Stimulated activated CD4-positive, alpha-beta T cell treated with anti-CD3 and anti-CD28 coated beads, Interleukin-12 subunit alpha, Interleukin-12 subunit beta, amount 100 ng/mL, for 24 hours (primary cell): ENCODE measurements at places on chromosomes 5 and 9.

GRCh38 chr9:127447416-127448111, 3.6 kb downstream of the RPL12 start:
- DNase-seq = no peak

DNA sequence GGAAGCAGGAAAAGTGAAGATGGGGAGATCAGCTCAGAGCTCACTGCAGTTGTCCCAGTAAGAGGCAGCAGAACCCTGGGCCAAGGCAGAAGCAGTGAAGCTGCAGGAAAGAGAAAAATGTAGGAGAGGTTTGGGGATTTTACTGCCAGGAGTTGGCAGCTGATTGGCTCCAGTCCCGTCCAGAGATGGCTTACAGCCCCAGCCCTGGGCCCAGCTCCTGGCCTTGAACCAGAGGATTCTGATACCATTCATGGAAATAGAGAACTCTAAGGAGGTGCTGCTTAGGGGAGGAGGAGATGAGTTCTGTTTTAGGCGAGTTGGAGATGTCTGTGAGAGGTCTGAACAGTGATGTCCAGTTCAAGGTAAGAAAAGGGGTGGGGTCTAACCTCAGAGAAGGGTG, 4.6 kb downstream of the MORN5 start:
- DNase-seq = no peak

DNA sequence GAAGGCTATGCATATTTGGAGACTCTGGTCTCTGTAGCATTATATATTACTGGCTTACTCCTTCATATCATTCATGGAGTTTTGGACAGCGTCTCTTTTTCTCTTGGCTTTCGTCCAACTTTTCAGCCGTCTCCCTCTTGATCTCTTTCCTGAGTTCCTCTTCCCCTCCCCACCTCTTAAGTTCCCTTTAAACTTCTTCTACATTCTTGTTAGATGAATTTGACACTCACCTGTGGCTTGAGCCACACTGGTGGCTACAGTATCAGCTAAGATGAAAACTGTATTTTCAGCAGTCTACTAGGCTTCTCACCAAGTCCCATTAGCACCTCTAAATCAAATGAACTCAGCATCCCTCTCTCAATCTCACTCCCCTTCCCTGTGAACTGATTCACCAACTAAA, 128.1 kb downstream of the STARD4 start:
- no peak for DNase-seq

DNA sequence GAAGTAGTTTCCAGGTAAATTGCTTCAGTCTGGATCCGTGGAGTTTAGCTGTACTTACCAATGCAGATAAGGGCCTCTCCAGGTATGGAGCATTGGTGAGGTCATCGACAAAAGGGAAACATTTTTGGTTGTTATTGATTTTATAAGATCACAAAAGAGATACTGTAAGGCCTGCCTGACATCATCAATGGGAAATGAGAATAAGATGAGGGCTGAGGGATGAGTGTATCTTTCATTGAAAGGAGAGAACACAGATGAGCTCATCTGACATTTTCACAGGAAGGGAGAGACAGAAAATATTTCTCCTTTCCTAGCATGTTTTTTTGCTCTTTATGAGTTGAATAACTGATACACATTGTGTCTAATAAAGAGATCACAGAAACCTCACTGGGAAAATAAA, 233.6 kb downstream of the SAXO1 start:
- DNase-seq = no peak

GRCh38 chr9:34809504-34810186, 99.7 kb upstream of the CCL21 start:
- DNase-seq = no peak

- no peak for DNase-seq
Observed at GRCh38 chr9:6909181-6909580, 151.4 kb downstream of the KDM4C start.

DNA sequence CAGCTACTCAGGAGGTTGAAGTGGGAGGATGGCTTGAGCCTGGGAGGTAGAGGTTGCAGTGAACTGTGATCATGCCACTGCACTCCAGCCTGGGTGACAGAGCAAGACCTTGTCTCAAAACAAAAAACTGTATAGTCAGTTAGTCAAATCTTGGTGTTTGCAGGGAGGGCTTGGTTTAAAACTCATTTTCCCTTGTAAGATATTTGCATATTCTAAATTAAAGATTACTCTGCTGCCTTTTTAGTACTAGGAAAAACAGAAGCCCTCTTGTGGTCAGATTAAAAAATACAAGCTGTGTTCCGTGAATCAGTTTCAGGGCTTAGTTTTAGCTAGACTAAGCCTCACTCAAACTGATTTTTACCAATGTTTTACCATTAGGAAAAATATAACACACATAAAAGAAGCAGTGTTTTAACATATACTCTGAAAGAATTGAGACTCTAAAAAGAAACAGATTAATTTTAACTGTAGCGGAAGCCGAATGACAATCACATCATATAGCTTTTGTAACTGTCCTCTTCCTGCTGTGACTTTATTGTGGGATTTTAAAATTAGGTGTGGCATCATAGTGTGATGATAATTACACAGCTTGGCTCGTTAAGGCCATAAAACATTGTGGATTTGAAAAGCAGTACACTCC, 84.9 kb upstream of the BASP1 start:
- DNase-seq = no peak

DNA sequence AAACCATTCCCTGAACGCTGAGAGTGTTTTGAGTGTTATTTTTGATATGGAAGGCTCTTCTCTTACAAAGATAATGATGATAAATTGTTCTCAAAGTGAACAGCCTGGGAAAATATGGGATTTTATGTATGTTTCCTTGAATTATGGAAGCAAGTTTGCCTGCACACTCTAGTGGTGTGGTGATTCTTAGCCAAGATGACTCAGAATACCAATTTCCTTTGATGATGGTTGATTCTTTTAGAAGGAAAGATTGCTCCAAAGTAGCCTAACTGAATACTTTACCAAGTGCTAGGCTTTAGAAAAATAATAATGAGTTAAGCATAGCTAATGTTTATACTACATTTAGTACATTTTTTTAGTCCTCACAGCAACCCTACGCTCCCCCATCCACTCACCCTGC, 243.4 kb downstream of the EBF1 start:
- DNase-seq = no peak

- DNase-seq = no peak
Observed at GRCh38 chr5:176550275-176550831, 1.2 kb downstream of the CDHR2 start.

- DNase-seq = no peak
Observed at GRCh38 chr9:33903157-33903780, 86.3 kb downstream of the UBE2R2 start.

DNA sequence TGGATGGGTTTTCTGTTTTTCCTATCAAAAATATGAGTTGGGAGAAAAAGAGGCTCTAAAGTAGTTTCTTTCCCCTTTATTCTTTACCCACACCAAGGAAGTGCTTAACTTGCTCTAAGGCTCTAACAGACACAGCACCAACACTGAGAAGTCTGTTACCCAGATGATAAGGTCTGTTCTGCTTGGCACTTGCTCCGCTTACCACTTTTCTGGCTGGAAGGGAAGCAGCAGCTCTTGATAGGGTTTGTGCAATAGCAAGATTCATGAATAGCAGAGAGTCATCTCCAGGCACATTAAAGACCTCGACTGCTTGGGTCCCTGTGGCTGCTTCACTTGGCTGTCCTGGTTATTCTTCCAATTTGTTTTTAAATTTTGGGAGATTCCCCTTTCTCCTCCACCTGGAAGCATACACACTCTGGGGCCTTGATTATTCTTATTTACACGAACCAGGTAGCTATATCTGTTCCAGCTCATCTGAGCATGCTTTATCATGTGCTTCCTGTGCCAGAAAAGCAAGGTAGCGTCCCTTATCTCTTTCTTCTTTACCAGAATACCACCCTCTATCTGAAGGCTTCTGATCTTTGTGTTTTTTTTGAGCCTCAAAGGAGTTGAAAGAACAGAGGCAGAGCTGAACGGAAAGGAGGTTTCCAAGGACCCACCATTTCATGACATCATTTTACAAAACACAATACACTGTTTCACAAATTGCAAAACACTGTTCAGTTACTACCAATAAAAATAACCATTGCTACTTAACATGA, 24.8 kb downstream of the PPP3R2 start:
- no peak for DNase-seq

- DNase-seq = no peak
Observed at GRCh38 chr9:29212397-29213387, 1639.4 kb upstream of the C9orf72 start.

DNA sequence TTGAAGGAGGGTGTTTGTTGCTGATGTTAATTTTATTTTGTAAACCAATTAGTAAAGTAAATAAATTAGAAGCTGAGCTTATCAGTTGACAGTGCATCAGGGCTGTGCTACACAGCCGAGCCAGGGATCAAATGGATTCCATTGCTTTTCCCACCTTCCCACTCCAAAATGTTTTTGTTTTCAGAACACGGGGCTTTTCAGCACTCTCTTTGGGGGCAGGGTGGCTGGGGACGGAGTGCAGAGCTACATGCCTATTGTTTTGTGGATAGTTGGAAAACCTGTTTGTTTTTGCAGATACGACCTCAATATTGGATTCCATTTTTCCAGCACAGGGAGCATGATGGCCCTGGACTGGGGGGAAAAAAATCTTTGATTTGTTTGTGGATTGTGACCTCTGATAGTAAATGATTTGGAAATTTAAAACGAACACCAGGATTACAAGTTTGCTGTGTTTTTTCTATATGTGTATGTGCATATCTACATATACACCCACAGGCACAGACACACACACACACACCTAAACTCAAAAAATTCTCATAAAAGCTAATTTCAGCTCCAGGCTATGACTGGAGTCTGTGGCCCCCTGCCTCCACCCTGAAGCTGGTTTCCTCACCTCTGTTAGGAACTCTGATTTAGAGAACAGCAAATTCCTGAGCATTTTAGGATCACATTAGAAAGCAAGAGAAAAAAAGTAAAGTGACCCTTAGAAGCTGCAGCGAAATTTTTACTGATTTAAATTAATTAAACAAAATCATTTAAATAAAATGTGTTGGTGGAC, 371.7 kb upstream of the IRX2 start:
- DNase-seq = no peak

DNA sequence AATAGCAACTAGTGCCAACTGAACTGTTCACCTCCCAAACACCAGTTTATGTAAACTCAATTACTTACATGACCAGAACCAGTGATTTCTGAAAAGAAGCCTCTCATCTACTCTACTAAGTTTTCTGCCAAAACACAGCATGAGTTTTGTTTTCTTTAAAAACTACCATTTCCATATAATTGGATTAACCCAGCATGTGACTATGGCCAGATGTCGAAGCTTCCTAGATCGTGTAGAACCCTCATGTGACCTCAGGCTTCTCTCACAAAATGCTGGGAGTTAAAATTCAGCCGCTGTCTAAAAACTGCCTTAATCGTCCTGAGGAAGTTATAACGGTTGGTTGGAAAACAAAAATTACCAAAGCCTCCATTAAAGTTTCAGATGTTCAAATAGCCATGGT, 303.5 kb downstream of the IRX1 start:
- DNase-seq = no peak

DNA sequence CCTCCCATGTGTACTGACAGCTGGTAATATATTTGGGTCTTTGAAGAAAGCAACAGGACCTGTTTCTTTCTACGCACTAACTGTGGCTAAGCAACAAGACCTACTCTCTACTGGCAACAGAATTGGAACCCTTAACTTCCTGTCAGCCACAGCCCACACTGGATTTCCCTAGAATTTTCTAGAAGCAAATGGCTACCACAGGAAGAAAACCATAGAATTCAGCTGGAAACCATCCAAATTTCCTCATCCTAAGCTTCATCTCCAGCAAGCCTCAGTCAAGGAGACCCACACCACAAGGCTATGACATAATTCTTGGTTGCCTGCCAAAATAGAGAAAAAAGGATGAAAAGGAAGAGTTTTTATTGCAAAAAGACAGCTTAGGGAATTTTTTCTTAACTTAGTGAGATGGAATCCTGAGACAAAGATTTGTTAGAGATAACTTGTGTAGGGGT, 171.8 kb upstream of the TNC start:
- DNase-seq = no peak

GRCh38 chr5:109769597-109770291, 80.0 kb downstream of the MAN2A1 start:
- DNase-seq = no peak

DNA sequence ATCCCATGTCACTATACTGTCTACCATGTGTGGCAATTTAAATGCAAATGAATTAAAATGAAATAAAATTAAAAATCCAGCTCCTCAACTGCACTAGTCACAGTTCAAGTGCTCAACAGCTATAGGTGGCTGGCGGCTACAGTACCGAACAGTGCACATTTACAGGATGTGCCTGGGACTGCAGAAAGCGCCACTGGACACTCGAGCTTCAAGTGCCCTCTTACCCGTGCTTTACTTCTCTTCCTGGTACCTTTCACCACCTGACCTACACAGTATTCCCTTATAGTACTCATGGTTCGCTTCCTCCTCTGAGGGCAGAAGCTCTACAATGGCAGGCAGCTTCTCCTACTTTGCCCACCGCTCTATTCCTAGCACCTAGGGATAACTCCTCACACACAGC, 166.6 kb downstream of the FANCC start:
- no peak for DNase-seq

DNA sequence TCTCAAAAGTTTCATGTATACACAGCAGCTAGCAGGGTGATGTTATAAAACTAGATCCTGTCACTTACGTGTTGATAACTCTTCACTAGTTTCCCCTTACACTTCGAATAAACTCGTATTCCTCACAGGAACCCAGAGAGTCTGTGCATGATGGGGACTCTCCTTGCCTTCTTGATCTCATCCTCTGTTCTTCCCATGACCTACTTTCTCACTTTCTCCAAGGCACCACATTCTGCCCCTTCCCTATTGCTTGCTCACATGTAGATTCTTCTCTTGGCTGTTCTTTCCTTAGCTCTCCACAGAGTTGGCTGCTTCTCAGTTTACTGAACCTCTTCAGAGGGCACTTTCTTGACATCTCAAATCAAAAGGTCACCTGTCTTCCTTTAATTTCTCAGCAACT, 1.2 kb upstream of the AOPEP start:
- no peak for DNase-seq

DNA sequence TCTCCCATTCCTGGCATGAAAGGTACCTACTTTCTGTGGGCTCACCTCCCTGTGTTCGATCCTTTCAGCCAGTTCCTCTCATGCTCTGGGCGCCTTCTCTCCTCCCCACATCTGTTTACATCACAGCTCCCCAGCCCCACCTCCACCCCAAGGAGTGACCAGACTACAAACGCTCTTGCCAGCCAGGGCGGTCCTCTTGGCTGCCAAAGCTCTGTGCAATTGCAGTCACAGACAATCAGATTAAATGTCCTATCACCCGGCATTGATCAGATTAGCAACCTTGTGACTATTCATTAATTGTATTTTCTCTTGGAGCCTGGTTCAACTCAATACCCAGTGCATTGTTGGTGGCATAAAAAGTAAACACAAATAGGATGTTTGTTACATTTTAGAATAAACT, 211.2 kb upstream of the TBCA start:
- no peak for DNase-seq
